ENCODE measurements at places on chromosomes 7 and 10.

GRCh38 chr7:127153315-127153714 lies 99.4 kb downstream of the GRM8 start:
- DNase-seq: no peak

GRCh38 chr7:149443523-149443922 lies 17.3 kb downstream of the ZNF777 start:
- no peak for DNase-seq

DNA sequence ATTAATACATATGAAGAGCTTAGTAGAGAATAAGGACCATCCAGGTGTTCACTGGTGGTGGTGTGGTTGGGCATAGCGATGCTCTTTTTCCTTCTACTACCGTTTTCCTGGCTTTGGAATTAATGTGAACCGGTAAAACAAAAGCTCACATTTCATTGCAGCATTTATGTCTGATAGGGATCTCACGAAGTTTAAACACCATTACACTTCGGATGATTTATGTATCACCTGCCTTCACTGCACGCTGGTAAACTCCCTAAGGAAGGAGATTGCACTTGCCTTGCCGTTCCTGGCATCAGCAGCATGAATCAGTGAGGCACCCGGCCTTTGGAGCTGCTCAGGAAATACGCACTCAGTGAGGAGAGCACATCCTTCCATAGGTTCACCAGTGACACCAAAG lies 47.5 kb downstream of the WIPF3 start:
- no peak for DNase-seq

DNA sequence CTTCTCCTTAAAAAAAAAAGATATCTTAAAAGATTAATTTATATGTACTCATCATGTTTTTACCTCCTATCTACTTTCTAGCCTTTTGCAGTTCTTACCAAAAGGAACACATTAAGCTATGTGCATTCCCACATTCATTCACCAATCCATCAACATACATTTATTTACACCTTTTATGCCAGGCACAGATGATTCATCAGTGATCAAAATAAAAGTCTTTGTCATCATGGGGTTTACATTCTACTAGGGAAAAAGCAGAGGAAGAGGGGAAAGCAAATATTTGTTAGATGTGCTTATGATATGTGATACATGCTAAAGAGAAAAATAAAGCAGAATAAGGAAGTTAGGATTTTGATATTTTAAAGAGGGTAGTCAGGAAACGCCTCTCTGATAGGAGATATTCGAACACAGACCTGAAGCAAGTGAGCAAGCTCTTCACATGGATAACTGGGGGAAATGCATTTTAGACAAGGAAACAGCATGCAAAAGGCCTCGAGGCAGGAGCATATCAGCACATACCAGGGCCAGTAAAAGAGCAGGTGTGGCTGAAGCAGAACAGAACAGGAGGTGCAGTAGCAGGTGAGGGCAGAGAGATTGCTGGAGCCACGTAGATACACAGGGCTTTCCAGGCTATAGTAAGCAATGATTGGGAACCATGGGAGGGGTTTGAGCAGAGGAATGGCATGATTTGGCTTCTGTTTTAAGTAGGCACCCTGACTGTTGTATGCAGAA lies 67.4 kb downstream of the REEP3 start:
- no peak for DNase-seq

GRCh38 chr7:143384661-143385631 lies 3.8 kb downstream of the ZYX start:
- DNase-seq: no peak

DNA sequence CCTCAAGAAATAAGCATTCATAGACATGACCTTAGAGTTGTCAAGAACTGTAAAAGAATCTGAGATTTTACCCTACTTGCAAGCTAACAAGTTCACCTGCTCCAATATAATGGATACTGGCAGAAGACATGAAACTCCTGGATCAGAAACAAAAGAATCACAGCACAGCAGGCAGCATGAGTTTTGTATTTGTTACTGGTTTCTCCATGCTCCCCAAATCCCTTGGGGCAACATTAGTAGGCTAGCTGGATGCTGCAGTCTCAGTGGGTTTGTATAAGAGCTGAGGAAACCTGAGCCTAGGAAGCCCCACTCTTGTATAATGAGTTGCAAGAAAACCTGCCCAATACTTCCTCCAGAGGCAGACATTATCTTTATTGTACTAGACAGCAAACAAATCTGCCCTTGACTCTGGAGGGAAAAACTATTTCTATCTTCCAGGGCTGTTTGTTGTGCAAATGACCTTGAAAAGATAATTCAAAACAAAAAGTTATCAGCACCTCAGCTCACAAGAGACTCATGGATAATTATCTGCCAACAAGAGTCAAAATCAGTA lies 64.8 kb downstream of the ABLIM1 start:
- DNase-seq: no peak

DNA sequence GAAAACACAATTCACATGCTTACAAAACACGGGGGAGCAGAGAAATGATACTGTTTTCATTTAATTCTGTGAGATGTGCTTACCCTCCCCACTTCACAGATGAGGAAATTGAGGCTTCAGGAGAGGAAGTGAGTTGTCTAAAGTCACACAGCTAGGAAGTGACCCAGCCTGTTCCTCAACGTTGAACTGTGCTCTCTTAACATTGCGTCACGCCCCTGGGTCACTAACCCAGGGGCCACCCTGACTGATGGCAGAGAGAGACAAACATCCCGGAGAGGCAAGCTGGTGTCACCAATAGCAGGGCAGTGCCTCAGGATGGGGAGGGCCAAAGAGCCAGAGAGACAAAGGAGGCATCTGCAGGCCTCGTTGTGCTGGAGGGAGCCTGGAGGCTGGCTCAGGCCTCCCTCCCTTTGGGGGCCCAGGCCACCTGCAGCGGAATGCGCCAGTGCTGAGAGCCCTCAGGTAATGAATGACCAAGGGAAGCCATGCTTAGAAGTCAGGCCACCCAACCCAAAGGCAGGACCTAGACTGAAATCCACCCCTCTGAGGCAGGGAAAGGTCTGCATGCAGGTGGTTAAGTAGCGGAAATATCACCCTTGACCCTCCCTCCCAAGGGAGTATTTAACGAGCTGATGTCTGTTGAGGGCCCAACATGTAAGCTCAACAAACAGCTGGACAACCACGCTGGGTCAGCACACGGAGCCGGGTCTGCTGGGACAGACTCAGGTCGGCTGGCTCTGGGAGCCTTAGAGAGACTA lies 81.3 kb downstream of the C10orf105 start:
- DNase-seq: no peak

- no peak for DNase-seq
Observed at GRCh38 chr10:89129911-89130310, 77.2 kb downstream of the CH25H start.

DNA sequence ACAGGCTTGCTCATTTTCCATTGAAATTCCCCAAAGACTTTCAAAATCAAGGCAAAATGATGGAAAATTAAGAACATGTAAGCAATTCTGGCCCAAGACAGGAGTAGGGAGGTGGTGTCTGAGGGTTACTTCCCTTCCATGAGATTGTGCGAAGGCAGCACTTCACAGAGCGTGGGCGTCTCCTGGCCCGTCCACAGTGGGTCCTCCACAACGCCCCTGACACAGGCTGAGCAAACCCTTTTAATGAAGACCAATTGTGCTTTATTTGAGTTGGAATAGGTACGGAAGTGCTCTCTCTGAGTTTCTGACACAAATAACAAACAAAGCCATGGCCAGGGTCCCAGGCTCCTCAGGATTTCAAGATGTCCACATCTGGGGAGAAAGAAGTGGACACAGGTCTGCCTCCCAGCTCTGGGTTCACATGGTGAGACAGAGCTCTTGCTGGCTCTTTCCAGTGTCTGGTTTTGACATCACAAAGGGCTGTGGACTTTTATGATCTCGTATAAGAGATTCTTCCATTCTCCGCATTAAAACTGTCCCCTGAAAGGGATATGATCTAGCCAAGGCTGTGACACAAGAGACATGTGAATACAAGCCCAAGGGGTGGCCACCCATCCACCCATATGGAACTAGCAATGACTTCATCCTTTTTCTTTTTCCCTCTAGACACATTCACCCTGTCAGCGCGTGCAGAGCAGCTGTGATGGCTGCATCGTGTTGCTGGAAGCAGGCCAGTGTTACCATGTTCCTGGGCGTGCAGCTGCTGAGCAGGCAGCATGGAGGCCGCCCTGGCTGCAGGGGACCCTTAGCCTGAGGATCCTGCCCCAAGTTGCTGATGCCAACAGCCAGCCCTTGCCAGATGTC lies 145.6 kb downstream of the ADAM12 start:
- no peak for DNase-seq

Measured in activated CD4-positive, alpha-beta T cell treated with anti-CD3 and anti-CD28 coated beads, Interleukin-2, amount 50 U/mL, for 24 hours (primary cell).